Esophagus squamous epithelium (tissue), 5 donors: ENCODE measurements at places on chromosomes 5 and 9. TPM values are rescaled to one million over a fixed set of nuclear protein-coding genes. Genes with fewer than 3 reads are reported as not detected.

The DNM1 gene
- total RNA-seq = 1.3 TPM

The CATSPER3 gene
- not detected for total RNA-seq

The SYK gene
- total RNA-seq = 54.9 TPM

The RNF224 gene
- 3.6 TPM for total RNA-seq

The TCF7 gene
- 3.2 TPM for total RNA-seq

The PDGFRB gene
- total RNA-seq = 13.6 TPM

The IRX2 gene
- total RNA-seq = 6.4 TPM
